ENCODE measurements at places on chromosomes 4 and X. TPM values are rescaled to one million over a fixed set of nuclear protein-coding genes. Genes with fewer than 3 reads are reported as not detected.

Gene RXFP1
- 1.5 TPM for total RNA-seq

Gene RHOXF2
- total RNA-seq, result not detected

Gene PABPC1L2A
- total RNA-seq, result not detected

Gene IBSP
- total RNA-seq, result not detected

Gene AKAP17A
- 49.8 TPM for total RNA-seq

Gene KLF8
- 33.1 TPM for total RNA-seq

Gene PCSK1N
- 15.0 TPM for total RNA-seq

Gene GPC3
- 15.5 TPM for total RNA-seq

Gene CD38
- 1.2 TPM for total RNA-seq

Gene ZBTB33
- 8.8 TPM for total RNA-seq

DNA sequence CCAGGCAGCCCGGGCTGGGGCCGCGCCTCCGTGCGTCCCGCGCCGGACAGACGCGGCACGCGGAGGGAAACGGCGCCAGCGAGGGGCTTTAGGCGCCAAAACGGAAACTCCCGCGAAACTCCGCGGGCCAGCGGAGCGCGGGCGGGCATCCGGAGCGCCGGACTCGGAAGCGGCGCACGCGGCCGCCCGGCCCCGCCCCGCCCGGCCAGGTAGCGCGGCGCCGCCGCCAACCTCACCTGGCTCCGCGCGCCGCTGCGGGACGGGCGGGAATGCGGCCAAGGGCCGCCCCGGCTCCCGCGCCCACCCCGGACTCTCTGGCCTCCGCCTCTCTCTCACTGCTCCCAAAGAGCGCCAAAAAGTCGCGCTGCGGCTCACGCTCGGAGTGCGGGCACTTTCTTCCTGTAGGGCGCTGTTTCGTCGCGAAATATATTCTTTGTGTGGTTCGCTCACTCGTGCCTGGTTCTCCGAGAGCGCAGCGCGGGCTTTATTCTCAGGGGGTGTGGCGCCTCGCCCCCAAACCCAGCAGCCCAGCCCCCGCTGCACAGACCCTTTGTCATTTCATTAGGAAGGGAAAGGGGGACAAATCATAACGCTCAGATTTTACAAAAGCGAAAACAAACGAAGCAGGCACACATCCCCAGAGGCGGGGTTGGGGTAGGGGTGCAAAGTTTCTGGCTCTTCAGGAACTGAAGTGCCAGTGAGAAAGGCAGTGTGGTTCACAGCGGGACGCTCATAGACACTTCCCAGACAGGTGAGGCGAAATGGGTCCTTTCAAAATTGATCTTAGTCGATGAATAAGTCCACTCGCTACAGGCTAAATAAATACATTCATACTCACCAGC lies 961 bp upstream of the MBNL3 start:
- DNase-seq, result no peak

- DNase-seq, result no peak
Observed at GRCh38 chr4:74632634-74633033, 161.7 kb downstream of the BTC start.

GRCh38 chr4:41028392-41029076 lies 185.8 kb downstream of the APBB2 start:
- no peak for DNase-seq

- no peak for DNase-seq
Observed at GRCh38 chr4:3485011-3485791, 22.1 kb downstream of the DOK7 start.

GRCh38 chr4:123288309-123289025 lies 108.1 kb upstream of the SPRY1 start:
- DNase-seq, result no peak

- DNase-seq, result no peak
Observed at GRCh38 chr4:162015090-162015489, 148.7 kb downstream of the FSTL5 start.

- DNase-seq, result no peak
Observed at GRCh38 chr4:122584519-122584918, 36.3 kb downstream of the IL21 start.

- no peak for DNase-seq
Observed at GRCh38 chr4:122908223-122908622, 14.2 kb downstream of the NUDT6 start.

- no peak for DNase-seq
Observed at GRCh38 chr4:163679189-163679588, 184.7 kb downstream of the TMA16 start.

GRCh38 chr4:126451237-126451873 lies 1136.6 kb downstream of the FAT4 start:
- no peak for DNase-seq

DNA sequence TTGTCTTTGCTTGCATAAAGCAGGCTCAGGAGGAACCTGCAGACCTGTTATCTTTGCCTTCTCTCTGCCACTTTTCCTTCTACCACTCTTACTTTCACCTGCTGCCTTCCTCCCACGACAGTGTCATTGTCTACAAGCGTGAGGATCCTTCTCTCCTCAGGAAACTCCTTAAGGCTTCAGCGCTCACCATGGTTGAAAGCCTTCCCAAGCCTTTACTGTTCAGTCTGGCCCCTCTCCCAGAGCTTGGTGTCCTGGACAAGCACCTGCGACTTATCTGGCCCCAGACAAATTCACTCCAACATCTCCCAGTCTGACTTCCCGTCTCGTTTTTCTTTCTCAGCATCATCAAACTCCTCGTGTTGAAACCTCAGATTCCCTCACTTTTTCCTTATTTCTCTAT lies 31.0 kb downstream of the CC2D2A start:
- DNase-seq, result no peak

DNA sequence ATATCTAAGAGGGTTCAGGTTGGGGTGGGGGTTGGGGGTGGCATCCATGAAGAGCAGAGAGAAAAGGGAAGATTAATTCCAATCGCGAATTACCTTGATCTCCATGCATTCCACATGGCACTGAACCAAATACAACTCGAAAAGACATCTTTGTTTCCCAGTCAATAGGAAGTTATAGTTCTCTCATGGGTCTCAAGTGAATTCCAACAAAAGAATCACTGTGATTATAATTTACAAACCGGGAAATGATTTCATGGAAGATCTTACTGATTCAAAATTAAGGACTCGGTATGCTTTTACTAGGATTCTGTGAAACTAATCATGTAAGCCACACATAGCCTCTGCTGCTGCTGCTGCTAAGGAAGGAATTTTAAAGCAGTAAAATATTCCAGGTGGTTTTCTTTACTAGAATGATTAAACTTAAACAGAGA lies 26.6 kb upstream of the AMELX start:
- no peak for DNase-seq

GRCh38 chr4:148842843-148843242 lies 400.6 kb upstream of the NR3C2 start:
- DNase-seq, result no peak

GRCh38 chr4:115596265-115597001 lies 483.0 kb upstream of the NDST4 start:
- DNase-seq, result no peak

- DNase-seq, result peak; percentile 94
Observed at GRCh38 chrX:39813631-39814277, 284.0 kb downstream of the BCOR start.

DNA sequence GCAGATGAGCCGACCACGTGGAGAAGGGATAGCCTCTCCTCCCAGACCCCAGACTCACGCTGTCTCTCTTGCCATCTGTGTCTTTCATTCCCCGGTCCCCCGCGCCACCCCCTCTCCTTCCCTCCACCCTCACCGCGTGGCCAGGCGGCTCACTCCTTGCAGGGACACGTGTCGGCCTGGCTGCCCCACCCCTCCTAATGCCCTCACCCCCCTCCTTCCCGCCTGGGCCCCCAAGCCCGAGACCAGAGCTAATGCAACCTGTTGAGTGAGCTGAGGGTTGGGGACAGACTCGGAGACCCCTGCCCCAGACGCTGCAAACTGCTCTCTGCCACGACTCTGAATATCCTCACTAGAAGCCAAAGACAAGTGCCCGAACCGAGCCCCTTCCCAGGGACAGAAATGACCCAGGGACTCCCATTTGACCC lies 1.8 kb downstream of the SLC38A5 start:
- DNase-seq, result peak; percentile 76

- DNase-seq, result no peak
Observed at GRCh38 chr4:134533068-134533467, 331.5 kb upstream of the PABPC4L start.

- DNase-seq, result no peak
Observed at GRCh38 chrX:82218361-82218760, 1016.5 kb downstream of the SH3BGRL start.

- DNase-seq, result no peak
Observed at GRCh38 chr4:13599159-13599558, 28.4 kb downstream of the BOD1L1 start.

- no peak for DNase-seq
Observed at GRCh38 chr4:157942017-157942416, 230.8 kb downstream of the GASK1B start.

DNA sequence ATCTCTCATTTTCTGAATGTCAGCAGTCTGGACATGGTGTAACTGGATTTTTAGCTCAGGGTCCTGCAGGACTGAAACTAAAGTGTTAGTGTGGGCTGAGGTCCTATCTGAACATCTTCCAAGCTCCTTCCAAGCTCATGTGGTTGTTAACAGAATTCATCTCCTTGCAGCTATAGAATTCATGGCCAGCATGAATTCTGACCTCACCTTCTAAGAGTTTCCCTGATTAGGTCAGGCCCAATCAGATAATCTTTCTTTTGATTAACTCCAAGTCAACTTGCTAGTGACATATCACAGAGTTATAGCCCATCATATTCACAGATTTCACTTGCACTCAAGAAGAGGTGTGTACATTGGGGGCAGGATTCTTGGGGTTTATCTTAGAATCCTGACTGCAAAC lies 59.5 kb downstream of the LIMCH1 start:
- no peak for DNase-seq

DNA sequence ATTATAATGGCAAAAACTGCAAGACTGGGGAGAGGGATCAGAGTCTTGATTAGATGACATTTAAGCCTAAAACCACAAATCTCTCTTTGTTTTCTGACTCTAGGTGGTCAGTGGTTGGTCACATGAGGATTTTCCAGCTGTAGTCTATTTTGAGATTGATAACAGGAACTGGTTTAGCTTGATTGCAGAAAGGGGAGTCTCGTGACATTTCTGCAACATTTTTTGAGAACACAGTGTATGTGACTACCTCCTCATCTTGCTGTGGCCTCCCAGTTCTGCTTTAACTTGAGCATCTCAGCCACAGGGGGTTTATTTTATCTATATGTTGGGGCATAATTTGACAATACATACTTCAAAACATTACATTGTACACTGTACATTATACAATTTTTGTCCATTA lies 726.4 kb upstream of the MAGEB2 start:
- no peak for DNase-seq

DNA sequence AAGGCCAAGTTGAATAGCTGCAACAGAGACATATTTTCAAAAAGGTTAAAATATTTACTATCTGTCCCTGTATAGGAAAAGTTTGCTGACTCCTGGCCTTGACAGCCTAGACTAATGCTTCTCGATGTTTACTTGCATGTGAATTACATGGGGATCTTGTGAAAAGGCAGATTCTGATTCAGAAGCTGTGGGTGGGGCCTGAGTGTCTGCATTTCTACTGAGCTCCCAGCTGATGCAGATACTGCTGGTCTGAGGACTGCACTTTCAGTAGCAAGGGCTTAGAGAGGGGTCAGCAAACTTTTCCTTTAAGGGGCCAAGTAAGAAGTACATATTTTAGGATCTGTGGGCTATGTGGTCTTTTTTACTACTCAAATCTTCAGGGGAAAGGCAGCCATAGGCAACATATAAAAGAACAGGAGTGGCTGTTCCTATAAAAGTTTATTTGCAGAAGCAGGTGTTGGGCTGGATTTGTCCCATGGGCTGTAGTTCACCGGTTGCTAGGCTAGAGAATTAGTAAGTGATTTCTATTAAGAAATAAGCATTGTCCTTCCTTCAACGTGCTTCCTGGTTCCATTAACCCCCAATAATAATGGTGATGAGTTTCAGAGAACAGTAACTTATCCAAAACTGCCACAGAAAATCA lies 97.2 kb upstream of the PDE5A start:
- DNase-seq, result no peak

- no peak for DNase-seq
Observed at GRCh38 chr4:176409627-176410026, 89.9 kb downstream of the SPCS3 start.

DNA sequence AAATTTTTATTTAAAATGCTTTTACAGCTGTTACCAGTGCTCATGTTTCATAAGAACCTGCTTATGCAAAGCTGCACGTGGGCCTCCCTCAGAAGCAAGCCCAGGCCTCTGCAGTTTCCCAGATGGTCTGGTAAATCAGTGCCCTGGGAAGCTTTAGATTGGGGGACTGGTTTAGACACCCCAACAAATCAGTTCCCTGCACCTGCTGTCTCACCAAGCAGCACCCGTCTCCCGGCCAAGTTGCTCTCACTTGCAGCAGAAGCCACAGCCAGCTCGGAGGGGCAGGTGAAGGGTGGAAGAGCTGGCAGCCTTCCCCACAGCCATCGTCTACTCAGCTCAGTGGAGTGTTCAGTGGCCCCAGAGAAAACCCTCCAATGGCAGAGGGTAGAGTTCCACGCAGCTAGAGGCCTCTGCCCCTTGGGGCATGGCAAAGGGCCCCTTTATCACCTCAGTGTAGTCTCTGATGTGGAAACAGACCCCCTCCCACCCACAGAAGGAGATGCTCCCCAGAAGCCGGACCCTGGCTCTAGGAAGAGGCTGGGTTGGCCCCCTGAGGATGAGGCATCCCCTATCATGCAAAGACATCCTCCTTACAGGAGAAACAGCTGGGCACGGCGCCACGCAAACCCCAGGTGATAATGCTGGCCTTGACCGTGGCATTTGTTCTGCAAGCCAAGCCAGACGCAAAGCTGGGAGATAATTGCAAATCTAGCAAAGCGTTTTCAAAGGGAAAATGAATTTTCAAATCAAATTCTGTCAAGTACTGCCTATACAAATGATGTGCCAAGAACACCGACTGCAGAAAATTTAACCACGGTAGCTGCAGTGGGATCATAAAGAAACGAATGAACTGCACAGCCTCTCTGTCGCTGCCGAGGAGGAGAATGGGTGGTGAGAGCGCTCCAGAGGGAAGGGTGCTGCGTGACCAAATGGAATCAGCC lies 51.9 kb downstream of the ZFYVE28 start:
- DNase-seq, result no peak

DNA sequence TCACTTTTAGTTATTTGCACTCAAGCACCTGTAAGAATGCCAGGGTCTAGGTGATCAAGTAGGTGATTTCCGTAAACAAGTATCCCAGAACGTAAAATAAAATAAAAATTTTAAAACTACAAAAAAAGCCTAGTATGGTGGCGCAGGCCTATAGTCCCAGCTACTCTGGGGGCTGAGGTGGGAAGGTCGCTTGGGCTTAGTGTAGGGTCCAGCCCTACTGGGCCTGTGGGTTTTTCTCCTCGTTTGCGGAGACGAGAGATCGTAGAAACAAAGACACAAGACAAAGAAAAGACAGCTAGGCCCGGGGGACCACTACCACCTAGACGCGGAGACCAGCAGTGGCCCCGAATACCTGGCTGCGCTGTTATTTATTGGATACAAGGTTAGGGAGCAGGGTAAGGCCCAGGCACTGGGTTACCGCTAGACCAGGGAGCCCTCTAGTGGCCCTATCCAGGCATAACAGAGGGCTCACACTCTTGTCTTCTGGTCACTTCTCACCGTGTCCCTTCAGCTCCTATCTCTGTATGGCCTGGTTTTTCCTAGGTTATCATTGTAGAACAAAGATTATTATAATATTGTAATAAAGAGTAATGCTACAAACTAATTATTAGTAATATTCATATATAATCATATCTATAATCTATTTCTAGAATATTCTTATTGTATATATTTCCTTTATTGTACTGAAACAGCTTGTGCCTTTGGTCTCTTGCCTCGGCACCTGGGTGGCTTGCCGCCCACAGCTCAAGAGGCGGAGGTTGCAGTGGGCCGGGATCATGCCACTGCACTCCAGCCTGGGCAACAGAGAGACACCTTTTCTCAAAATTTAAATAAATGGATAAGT lies 38.4 kb downstream of the SAGE1 start:
- no peak for DNase-seq

- DNase-seq, result no peak
Observed at GRCh38 chr4:100190643-100191600, 654 bp upstream of the DDIT4L start.

All from vagina (tissue), 2 donors.